ENCODE measurements at places on chromosomes 5 and 9. TPM values are rescaled to one million over a fixed set of nuclear protein-coding genes. Genes with fewer than 3 reads are reported as not detected.

BARHL1 gene
- not detected for total RNA-seq

NUTM2F gene
- not detected for total RNA-seq

DNA sequence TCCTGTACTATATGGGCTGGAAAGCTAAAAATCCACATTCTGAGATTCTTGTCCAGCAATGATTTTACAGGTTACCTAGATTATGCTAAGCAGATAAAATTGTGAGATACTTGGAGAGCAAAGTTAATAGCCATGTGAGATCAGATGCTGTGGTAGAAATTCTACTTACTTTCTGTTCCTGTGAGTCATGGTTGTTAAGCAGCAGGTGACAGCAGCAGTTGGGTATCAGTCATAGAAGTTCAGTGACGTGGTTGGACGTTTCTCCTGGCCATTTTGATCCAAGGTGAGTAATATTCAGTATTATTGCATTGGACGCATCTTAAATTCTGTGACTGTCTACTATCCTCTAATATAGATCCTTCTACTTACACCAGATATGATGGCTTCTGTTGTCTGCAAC is 524.5 kb downstream of the TMEM38B start:
- DNase-seq: peak; percentile 46

DNA sequence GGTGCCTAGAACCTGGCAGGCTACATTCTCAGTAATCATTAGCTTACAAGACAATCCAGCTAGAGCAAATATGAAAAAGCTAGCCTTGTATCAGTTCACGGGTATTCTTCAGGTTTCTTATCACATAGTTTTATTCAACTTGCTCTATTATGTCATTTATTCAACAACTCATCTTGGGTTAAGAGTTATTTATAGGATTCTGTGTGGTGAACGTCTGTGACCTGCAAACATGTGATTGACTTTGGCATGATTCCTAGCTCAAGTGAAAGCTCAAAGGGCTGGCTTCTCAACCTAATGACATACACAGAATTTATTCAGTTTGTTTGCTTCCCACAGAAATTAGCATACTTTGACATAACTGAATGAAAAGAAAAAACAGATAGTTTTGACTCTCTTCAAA is 173.1 kb downstream of the PLPPR1 start:
- no peak for DNase-seq

DNA sequence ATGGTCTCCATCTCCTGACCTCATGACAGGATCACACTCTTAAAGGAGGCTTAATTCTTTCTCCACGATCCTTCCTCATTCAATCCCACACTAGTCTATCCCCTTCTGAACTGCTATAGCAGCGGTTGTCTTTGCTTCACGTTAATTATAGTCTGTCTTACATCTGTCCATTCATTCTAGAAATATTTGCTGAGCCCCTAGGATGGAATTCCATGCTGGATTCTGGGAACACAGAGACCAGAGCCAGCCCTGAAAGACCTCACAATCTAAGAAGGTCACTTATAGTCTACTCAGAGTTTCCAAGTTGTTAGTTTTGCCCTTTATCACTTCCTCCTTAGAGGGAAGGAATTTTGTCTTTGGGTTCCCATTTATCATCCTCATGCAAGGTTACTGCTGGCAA is 193.5 kb downstream of the GAS1 start:
- no peak for DNase-seq

EIF4E1B gene
- total RNA-seq: not detected

PAPPA gene
- total RNA-seq: not detected

DNA sequence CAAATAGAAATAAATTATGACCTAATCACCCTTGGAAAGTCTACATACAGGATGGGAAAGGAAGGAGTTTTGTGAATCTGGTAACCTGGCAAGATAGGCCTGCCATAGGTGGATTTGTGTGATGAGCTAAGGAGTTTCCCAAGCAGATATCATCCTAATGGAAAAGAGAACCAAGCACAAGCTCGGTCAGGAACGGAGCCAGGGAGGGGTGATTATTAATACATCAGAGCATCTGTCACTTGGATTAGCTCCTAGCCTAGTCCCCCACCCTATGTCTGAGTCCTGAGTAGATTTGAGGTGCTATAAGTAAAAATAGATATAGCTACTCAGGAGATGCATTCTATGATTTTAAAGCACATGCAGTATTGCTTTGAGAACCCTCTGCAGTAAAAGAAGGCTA is 57.3 kb upstream of the SMARCA2 start:
- no peak for DNase-seq

HAND1 gene
- total RNA-seq: not detected

GBA2 gene
- total RNA-seq: 47.3 TPM

DNA sequence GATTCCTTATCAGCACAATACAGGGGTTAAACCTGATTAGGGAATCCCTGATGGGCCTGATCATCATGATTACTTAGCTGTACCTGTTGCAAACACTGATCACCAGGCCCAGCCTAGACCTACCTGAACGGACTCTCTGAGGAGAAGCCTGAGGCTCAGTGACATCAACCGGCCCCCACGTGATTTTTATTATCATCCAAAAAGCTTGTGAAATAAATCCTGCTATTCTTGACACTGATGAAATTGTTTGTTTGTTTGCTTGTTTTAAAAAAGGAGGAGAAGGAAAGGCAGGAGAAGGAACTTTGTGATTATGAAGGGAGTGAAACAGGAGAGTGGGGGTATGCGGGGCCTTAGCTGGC is 18.1 kb downstream of the LCP2 start:
- DNase-seq: no peak

- peak; percentile 59 for DNase-seq
Observed at GRCh38 chr9:87276327-87276841, 221.3 kb upstream of the DAPK1 start.

DNA sequence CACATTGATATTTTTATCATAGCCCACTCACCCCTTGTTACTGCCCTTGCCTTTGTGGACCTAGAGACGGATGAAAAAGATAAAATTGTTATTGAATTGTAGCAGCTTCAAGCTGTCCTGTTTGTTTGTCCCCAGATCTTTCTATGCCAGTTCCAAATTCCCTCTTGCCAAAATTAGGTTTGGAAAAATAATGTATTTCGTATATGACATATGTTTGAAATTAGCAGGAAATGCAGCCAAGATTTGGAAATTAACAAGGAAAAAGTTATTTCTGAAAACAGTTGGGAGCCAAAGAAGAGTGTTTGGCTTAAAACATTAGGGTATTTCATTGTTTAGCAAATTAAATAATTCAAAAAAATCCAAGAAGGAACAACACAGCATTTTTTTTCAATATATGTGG is 33.5 kb downstream of the SPATA31D1 start:
- no peak for DNase-seq

TBCA gene
- total RNA-seq: 210 TPM

DNA sequence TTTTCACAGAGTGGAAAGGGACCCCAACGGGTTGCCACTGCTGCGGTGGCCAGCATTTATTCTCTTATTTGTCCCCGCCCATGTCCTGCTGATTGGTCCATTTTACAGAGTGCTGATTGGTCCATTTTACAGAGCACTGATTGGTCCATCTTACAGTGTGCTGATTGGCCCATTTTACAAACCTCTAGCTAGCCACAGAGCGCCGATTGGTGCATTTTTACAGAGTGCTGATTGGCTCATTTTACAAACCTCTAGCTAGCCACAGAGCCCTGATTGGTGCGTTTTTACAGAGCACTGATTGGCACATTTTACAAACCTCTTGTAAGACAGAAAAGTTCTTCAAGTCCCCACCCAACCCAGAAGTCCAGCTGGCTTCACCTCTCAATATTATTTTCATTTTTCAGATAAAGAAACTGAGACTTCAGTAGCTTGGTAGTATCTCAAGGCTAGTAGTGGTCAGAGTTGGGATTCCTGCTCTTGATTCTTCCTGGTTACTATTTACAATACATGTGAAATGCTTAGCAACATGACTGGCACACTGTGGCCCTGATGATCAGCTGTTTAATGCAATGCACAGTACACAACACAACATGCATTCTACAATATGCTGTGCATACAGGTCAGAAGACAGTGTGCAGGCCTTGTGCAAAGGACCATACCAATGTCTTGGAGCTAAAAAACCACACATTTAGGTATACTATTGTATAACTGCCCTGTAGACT is 63.6 kb upstream of the BOD1 start:
- no peak for DNase-seq

- DNase-seq: peak; percentile 9
Observed at GRCh38 chr5:93924628-93925027, 183.2 kb upstream of the POU5F2 start.

DNA sequence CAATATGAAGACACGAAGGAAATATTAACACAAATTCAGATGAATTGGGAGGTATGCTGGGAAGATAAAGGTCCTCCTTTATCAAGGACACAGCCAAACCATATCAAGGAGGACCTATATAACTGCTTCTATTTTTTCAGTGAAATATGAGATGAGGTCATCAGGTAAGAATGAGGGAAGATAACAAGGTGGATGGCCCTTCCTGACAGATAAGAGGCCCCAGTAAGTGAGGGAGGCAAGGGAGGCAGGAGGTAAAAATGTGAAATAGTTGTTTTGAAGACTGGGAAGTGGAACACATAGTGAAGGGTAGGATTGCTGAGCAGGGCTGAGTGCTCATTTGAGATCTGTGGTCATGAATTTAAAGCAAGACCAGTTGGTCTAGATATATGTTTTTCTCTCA is 60.0 kb upstream of the FOXE1 start:
- DNase-seq: no peak

DNA sequence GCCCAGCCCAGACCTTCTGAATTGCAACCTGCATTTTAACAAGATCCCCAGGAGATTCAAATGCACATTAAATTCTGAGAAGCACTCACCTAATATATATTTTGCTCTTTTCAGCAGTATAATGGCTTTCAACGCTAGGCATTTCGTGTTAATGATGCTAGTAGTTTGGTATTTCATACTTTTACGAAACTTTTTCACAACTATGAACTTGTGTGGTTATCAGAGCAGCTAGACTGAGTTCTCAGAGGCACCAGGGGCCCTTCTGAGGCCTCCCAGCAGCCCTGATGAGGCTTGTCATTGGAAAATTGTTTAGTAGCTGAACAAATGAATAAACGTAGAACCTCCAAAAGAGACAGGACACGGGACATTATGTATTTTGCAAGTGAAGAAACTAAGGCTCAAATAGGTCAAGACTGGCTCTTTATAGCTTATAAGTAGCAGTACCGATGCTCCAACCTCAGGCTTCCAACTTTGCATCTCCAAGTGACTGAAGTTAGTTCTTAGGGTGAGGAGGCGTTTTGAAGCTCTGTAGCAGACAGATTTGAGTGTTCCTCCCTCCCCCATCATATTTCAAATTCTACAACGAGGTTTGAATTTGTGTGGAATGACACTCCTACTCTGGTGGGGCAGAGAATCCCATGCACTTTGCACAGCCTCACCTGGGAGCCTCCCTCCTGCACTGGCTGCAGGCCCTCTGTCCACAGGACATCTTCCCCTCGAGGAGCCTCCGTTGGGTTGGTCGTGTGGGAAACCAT is 121.1 kb upstream of the SLC25A48 start:
- no peak for DNase-seq

MATR3 gene
- total RNA-seq: 105 TPM

DNA sequence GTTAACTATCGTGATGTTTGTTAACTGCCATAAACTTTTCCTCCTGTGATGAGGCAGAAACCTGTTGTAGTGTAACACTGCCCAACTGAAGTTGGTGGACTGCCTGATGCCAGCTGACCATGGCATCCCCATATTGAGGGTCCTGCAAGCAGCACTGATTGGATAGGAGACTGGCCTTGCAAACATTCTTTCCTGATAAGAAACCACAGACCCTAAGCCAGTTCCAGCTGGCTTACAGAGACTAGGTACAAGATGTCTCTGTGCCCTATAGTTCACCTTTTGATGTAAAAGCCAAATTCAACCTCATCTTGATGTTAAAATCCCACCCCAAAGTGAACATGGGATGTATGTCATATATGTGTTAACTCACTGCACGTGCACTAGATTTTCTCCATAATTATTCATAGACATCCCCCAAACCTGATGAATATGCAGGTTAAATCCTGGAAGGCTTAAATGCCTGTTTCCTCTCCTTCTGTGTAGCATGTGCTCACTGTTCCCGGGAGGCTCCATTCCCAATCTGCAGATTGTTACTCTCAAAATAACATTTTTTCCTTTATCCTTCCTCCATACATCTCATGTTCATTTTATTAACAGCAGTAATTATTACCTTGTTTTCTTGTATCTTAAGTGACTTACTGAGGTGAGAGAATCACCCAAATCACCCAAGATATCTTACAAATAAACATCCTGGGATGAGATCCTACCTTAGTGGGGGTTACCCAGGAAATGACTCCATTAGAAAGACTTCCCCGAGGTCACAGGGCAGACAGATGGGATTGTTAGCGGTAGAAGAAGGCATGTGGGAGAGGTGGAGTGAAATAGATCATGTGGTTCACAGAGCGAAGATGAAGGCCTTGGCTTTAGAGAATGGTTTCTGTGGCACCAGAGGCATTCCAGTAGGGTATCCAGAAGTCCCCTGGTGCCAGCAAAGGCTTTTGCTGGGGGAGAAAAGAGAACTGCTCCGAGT is 566.7 kb downstream of the CCDC171 start:
- peak; percentile 25 for DNase-seq

CD14 gene
- total RNA-seq: 0.83 TPM

- DNase-seq: no peak
Observed at GRCh38 chr5:15406478-15406877, 93.5 kb upstream of the FBXL7 start.

DNA sequence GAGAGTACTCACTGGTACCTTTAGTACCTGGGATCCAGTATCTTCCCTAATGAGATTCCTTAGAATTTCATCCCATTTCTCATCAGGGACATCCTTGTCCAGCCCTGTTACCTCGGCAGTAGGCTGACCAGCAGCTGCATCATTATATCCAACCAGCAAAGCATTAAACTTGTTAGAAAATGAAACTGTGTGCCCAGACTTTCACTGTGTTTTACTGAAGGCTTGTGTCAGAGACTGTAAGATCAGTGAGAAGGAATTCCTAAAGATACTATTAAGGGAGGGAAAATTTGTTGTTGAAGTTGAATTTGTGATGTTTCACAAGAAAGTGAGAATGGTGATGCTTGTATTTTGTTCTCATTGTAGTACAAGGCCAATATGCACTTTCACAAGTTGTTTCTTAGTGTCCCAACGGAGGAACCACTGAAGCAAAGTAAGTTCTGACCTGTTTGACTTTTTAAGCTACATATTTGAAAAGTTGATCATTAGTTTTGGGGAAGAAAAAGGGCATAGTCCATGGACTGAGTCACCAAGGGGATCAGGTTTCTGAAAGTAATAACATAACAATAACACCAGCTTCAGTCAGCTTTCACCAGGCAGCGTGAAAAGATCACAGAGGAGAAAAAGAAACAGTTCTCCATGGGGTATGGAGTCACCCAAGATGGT is 48.8 kb downstream of the GRAMD2B start:
- peak; percentile 86 for DNase-seq

DNA sequence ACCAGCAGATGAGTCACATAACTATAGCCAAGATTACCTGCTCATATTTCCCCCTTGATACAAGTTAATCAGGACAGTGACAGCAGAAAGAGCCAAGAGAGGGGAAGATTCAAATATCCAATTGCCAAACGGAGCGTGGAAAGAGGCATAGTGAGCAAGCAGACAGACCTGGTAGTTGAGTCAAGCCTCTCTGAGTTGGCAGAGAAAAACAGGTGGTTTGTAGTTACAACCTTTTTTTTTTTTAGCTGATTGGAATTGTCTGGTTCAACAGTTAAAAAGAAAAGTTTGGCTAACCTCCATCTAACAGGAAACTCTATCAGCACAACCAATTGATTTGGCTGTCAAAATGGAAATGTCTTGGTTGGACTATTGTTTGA is 272.1 kb downstream of the TLE1 start:
- DNase-seq: no peak

Data from mammary epithelial cell (primary cell).